ENCODE measurements at places on chromosomes 3 and 15.

GRCh38 chr3:125005676-125006075 lies 50.1 kb downstream of the HEG1 start:
- DNase-seq, result no peak

DNA sequence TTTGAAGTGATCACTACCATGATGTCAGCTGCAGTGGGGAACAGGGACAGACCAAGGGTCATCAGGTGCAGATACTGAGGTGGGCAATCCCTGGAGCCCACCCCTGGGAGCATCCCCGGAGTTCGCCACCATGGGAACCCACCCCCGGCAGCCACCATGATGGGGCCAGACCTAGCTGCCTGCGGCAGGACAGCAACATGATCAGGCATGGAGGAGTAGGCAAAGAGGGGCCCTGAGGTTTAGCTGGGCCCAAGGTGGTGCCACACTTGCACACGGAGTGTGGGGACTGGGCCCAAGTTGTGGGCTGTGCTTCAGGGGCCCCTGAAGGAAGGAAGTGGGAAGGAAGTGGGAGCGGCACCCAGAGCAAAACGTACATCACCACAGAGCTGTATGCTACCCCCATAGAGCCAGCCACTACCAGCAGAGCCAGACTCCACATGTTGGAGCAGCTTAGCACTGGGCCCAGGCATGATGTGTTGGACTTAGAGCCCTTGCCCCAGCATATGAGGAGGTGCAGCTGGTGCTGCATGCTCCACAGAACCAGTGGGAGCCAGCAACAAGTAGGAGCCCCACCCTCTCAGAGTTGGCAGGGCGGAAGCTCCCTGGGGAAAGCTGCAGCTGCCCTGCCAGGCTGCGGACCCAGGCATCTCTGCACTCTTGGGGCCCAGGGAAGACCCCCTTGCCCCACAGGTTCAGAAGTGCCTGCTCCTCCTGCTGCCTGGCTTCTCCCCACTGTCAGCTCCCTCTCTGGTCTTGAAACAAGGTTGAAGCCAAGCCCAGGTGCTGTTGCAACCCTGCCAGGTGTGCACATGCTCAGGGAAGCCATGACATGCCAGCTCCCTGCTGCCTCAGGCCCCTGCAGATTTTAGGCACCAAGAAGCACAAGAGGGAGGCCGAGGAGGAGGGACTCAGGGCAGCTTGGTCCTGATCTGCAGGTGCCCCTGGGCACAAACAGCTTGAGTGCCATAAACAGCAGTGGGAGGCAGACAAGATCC lies 515.3 kb downstream of the ZBBX start:
- no peak for DNase-seq

GRCh38 chr3:48434591-48435222 lies 4.8 kb upstream of the PLXNB1 start:
- no peak for DNase-seq

DNA sequence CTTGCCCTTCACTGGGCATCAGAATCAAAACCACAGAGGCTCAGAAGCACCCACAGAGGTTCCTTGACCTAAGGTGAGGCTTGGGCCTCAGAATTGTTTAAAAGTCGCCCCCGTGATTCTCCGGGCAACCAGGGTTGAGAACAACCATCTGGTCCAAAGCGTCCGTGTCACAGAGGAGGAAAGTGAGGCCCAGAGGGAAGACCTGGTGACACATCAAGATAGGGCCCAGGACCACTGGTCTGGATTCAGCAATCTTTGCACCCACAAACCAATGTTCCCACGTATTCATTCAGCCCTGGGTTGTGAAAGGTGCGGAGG lies 272.6 kb downstream of the UACA start:
- DNase-seq, result no peak

GRCh38 chr15:63402498-63403253 lies 21.0 kb upstream of the CA12 start:
- no peak for DNase-seq

GRCh38 chr15:38017721-38018120 lies 83.3 kb downstream of the TMCO5A start:
- no peak for DNase-seq

GRCh38 chr3:191301017-191301416 lies 28.2 kb upstream of the CCDC50 start:
- no peak for DNase-seq

DNA sequence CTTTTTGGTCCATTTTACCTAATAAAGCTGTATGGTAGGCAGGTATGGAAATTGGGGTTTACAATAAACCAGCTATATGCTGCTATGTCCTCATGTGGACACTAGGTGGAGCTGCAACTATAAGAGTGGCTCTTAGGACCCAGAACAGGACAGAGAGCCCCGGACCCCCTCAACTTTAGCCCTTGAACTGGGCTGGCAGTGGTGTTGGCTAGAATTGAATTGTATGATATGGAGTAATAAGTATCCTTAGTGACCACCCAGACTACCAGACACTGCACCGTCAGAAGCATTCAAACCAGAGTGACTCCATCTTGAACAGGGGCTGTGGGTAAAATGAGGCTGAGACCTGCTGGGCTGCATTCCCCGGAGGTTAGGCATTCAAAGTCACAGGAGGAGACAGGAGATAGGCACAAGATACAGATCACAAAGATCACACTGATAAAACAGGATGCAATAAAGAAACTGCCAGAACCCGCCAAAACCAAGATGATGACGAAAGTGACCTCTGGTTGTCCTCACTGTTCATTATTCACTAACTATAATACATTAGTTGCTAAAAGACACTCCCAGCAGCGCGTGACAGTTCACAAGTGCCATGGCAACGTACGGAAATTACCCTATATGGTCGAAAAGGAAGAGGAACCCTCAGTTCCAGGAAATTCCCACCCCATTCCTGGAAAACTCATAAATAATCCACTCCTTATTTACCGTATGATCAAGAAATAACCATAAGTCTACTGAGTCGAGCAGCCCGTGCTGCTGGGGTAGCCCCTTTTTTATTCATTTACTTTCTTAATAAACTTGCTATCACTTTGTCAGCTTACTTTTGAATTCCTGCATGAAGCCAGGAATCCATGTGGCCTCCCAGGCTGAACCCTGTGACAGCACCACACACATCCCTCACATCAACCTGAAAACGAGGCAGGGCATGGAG lies 68.7 kb upstream of the BLM start:
- peak; percentile 8 for DNase-seq

DNA sequence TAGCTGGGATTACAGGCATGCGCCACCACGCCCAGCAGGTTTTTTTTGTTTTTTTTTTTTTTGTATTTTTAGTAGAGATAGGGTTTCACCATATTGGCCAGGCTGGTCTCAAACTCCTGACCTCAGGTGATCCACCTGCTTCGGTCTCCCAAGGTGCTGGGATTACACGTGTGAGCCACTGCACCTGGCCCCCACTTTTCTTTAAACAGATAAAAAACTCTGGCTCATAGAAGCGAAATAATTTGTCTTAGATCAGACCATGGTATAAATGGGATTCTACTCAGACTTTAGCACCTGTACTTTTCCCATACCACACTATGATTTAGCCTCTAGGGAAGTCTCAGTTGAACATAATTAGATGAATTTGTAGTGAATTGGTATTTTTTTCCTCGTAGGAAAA lies 182.4 kb downstream of the AKAP13 start:
- no peak for DNase-seq

DNA sequence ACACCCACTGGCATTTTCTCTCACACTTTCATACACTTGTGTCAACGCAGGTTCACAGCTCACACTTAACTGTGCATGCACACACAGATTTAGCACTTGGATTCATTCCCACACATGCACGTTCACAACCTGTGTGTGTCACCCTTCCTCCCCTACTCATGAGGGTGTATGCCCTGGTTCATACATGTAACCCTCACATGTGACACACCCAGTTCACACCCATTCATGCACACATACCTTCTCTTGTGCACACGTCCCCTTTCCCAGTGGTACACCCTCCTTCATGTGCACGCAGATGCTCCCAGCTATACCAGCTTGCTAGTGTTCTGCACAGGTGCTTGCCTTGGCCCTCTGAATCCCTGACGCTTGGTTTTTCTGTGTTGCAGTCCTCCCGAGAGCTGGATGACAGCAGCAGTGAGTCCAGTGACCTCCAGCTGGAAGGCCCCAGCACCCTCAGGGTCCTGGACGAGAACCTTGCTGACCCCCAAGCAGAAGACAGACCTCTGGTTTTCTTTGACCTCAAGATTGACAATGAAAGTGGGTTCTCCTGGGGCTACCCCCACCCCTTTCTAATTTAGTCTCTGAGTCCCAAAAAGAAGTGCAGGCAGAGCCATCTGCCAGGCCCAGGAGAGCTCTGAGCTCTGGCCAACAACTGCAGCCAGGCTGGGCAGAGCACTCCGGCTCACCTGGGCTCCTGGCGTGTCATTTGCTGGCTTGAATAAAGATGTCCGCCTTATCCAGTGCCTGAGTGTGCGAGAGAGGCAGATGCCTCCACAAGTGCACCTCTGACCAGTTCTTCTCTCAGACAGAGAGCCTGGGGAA lies 39.5 kb downstream of the GOLGA6A start:
- no peak for DNase-seq

DNA sequence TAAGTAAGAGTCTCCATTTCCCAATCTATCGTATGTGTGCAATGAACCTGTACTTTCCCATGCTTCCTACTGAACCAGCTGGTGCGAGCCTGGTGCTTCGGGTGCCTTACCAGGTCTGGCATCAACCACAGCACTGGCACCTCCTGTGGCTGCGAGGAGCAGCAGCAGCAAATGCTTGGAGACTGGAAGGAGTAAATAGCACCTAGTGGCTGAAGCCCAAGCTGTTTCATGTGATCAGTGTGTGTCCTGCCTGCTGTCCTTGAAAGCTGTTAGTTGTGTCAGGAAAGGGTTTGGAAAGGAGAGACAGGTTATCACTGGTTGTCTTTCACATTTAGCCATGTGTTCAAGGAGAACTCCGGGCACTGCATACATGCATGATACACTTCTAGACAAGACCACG lies 31.8 kb downstream of the PCOLCE2 start:
- DNase-seq, result no peak

- DNase-seq, result no peak
Measured at GRCh38 chr3:62413687-62414086, 40.3 kb upstream of the FEZF2 start.

GRCh38 chr3:197493049-197493448 lies 62.7 kb downstream of the BDH1 start:
- no peak for DNase-seq

GRCh38 chr3:152622811-152623167 lies 212.1 kb upstream of the P2RY1 start:
- DNase-seq, result no peak

GRCh38 chr3:190773948-190774347 lies 88.5 kb downstream of the GMNC start:
- DNase-seq, result no peak

DNA sequence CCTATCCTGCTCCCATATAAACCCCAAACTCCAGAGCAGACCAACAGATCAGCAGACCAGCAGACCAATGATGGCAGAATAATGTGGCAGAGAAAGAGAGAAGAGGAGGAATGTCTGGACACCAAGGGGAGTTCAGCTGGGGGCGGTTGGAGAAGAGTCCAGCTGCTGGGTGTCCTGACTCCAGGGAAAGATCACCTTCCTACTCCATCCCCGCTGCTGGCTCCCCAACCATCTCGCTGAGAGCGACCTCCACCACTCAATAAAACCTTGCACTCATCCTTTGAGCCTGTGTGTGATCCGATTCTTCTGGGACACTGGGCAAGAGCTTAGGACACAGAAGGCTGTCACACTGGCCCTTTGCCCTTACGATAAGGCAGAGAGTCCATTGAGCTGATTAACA lies 12.8 kb upstream of the PLAAT1 start:
- DNase-seq, result no peak

DNA sequence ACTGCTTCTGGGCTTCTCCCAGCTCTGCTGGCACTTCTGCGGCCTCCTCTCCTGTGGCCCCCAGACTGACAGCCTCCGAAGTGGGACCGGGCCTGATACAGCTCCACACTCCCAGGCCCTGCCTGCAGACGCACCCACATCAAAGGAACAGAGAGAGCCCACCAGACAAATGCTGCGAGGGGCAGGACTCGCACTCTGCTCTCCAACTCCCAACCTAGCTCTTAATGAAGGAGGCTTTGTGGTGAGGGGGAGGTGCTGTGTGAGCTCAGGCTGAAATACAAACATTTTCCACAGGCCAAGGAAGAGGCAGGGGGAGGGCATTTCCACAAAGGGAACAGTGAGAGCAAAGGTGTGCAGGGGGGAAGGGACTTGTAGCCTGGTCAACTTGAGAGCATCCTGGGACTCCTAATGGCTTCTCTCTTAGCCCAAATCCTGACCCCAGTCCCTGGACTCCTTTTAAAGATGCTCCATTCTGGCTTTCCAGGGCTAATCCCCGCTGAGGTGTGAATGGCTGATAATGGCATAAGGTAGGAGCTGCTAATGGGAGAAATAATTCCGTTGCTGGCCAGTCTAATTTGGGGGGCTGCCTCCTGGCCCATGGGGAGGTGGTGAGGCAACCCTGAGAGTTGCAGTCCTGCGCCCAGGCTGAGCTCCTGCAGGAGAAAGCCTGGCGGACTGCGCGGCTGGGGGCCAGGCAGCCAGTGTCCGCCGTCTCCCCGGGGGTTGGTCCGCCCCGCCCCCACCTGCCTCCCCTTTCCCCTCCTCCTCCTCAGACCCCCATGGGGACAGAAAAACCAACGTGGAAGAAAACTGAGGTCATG lies 9.6 kb downstream of the LINGO1 start:
- DNase-seq, result no peak

DNA sequence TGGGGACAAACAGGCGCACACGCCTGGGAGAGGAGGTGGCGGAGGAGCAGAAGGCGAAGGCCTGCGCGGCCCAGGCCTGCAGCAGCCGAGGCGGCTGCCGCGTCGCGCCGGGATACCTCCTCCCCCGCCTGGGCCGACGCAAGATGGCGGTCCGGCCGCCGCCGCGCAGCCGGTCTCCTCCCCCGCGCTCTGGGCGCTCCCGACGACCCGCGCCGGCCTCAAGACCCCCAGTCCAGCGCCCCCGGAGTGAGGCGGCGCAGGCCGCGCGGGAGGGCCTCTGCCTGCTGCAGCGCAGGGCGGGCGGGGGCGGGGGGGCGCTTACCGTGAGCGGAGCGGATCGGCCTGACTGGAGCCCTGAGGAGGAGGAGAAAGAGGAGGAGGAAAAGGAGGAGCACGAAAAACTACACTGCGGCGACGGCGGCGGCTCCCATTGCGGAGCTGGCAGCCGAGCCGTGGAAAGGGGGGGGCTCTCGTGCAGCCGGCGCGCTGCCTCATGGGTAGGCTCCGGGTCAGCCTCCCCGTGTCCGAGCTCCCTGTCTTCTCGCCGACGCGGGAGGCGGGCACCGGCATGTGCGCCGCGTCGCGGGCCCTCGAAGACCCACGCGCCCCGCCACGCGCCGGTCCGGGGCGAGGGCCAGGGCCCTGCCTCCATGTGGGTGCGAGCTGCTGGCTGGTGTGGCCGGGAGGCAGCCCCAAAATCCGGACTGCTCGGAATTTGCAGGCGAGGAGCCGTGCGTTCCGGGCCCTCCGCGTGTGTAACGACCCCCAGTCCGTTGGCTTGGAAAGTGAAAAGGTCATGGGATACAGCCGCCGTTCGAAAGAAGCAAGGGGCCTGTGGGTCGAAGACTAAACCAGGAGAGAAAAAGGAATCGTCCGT lies at the start of gene ZNF280D:
ZNF280D (minus strand) TSS at position 374 of the 877 bp plus-strand sequence. CDS start 26,400 bp downstream, outside the sequence.
- DNase-seq, result peak; percentile 43

DNA sequence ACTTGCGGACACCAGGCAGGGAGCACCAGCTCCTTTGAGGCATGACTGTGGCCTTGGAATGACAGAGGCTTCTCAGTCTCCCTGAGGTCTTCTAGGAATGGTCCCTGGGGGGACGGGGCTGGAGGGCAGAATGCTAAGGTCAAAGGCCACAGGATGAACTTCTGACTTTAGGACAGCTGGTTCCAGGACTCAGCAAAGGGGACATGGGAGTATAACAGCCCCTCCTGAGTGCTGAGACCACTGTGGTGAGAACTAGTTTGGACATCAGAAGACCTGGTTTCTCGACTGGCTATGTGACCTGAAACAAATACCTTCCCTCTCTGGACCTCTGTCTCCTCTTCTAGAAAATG lies 17.8 kb downstream of the ITGA11 start:
- DNase-seq, result no peak
